Hepatic stellate cell (primary cell): ENCODE measurements at places on chromosomes 16 and 17.

DNA sequence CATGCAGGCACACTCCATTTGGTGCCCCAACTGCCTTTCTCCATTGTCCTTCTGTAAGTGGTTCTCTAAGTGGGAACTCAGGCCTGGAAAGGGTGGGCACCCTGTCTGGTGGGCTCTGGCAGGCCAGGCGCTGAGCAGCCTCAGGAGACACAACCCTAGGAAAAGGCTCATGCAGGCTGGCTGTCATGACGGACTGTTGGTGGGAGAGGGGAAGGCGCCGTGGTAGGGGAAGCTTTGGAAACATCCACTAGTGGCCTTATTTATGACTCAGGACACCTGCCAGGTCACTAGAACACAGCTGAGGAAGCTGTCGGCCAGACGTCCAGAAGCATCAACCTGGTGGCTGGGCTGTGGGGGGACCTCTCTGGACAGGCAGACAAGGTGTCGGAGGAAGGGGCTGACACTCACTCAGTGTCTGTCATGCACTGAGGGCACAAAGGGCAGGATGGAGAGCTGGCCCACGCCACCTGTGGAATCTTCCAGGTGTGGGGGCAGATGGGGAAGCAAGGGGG lies 216.0 kb downstream of the SEC14L1 start:
- no peak for DNase-seq

DNA sequence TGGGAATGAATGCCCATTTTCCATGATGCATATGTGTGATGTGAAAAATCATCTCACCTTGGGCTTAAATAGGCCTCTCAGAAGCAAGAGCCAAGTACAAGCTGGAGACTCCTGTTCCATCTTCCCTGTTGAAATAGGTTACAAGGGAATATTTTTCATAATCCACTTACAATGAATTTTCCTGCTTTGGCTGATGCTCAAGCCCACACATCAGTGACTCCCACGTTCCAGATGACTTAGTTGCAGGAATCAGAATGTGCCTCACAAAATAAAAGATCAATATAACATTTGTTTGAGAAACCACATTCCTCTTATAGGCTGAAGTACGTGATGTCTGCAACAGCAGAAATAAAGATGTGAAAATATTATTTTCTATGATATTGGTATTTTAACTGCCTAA lies 24.1 kb downstream of the ANKFN1 start:
- DNase-seq: no peak

DNA sequence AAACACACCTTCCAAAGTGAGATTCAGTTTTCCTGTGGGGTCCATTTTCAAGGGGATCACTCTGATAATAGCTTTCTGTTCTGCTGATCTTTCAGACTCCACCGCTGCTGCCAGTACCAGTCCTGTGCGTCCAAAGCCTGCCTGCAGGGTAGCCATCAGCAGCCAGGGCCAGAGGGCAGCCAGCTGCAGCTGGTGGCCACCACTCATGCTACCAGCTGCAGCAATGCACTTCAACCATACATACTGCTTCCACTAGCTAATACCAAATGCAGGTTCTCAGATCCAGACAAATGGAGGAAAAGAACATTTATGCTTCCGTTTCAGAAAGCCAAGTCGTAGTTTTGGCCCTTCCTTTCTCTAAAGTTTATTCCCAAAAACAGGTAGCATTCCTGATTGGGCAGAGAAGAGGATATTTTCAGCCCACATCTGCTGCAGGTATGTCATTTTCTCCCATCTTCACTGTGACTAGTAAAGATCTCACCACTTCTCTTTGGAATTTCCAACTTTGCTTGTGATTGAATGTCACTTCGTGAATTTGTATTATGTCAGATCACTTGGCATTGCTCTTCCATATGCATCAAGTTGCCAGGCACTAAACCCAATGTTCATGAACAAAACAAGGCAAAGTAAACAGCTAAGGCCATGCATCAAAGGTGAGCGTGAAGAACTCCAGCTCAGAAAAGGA lies 1.8 kb downstream of the RNF43 start:
- no peak for DNase-seq

DNA sequence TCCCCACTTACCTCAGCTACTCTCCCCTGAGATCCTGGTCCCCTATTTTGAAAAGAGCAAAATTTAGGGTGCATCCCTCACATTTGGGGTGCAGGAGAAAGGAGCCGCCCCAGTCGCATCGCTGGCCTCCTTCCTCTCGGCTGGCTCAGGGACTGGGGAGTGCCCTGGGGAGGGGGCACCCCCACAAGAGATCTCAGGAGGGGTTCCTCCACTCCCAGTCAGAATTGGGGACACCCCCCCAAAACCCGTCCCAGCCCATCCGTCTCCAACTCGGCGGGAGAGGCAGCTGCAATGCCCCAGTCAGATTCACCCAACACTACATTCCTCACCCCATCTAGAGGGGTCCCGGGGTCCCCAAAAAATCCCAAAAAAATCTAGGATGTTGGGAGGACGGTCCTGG lies 3.5 kb upstream of the BCL6B start:
- no peak for DNase-seq

DNA sequence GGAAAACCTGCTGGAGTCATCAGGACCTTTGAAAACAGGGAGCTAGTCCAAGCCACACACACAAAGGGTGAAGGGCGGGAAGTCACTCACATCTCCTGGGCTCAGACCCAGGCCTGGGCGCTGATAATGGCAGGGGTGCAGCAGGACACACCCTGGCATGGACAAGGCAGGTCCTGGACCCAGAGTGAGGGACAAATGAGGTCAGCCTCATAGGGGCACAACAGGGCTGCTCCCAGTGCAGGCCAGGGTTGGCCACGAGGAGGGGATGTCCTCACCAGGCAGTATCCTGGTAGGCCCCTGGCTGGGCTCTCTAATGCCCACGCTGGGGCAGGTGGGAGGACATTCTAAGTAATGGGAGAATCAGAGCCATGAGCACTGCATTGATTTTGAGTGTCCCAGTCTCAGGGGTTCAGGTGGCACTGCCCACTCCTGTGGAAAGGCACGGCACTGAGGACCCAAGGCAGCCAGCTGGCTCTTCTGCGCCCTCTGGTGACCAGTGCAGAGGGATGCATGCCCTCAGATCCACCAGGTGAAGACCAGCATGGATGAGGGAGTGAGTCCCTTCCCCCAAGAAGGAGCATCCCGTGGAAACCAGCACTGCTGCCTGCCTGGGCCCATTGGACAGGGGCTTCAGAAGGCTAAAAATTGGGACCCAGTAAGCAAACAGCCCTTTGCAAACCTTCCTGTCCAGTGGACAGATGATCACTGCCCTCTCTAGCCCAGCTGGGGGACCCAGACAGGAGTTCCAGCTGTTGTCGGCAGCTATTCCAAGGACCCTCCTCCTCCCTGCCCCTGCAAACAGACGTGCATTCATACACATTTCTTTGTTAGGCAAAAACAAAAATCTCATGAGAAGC lies 23.4 kb upstream of the SREBF1 start:
- DNase-seq: peak; percentile 84

GRCh38 chr16:1366712-1367299 lies 15.1 kb downstream of the GNPTG start:
- no peak for DNase-seq

GRCh38 chr17:68290955-68291835 lies at the start of the genes ARSG and SLC16A6:
ARSG (plus strand) TSS chr17:68291495; CDS start chr17:68307494, 15,999 bp downstream.
SLC16A6 (minus strand) TSS chr17:68291127; CDS start chr17:68278320, 12,807 bp downstream.
- peak; percentile 34 for DNase-seq

DNA sequence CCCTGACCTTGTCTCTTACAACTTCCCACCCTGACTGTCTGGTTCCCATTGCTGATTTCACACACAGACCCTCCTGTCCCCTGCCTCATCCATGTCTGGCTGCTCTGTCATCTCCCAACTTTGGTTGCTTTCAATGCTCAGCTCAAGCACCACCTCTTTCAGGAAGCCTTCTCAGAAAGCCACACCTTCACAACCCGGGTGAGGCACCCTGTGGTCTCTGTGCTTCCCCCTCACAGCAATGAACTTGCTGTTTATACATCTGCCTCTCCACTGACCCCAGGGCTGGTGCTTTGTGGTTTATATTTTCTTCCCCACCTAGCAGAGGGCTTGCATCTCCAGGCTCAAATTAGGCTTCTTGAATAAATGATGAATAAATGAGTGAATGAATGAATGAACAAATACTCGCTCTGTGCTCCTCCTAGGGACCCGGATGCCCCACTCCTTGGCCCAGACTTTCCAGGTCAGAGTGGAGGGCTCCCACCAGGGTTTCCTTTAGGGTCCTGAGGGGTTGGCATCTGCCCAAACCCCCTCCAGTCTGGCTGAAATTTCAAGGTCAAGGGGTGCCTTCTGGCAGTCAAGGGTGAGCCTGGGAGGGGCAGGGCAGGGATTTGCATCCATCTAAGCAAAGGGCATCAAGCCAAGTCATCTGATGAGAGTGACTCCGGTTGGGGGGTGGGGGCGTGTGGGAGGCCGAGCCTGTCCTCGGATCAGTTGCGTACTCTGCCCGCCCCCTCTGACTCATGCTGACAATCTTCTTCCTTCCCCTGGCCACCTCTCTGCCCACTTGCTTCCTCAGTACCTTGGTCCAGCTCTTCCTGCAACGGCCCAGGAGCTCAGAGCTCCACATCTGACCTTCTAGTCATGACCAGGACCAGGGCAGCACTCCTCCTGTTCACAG lies at the start of gene ITGAX:
Gene ITGAX (plus strand): TSS at position 783 of the 898 bp plus-strand sequence. CDS start 79 bp downstream, at position 862.
- no peak for DNase-seq

GRCh38 chr16:58464916-58465731 lies 34.8 kb upstream of the NDRG4 start:
- DNase-seq: no peak

GRCh38 chr17:38663125-38663751 lies 11.5 kb downstream of the EPOP start:
- peak; percentile 66 for DNase-seq

- no peak for DNase-seq
These were observed 30.5 kb downstream of the ETV4 start for GRCh38 chr17:43515656-43516055.

DNA sequence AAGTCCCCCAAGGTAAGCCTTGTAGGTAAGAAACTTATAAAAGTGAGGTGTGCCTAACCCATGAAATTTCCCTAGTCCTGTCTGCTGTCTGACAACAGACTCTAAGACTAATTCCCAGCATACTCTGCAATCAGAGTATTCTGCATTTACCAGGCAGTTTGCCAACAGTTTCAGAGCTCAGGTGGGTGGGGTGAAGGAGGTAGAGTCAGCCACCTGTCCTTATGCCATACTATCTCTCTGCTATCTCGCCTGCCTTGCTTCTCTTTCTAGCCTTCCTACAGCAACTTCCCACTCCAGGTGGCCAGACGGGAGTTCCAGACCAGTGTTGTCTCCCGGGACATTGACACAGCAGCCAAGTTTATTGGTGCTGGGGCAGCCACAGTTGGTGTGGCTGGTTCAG lies 2.3 kb downstream of the ATP5MC1 start:
- DNase-seq: no peak

DNA sequence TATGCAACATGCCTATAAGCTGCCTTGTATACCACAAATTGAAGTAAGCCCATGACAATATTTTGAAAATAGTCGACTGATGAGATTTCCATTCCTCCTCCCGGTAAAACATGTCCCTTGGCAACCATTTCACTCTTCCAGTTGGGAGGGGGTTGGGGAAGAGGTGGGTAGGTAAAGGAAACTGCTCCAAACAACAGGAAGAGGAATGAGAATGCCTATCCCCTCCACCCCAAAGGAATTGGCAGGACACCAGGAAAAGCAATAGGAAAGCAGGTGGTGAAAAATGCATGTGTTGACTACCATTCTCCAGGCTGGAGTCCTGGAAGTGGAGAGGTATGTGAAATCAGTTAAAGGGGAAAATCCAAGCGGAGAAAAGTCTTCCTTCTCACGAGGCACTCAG lies 455.9 kb upstream of the PSMD7 start:
- no peak for DNase-seq

DNA sequence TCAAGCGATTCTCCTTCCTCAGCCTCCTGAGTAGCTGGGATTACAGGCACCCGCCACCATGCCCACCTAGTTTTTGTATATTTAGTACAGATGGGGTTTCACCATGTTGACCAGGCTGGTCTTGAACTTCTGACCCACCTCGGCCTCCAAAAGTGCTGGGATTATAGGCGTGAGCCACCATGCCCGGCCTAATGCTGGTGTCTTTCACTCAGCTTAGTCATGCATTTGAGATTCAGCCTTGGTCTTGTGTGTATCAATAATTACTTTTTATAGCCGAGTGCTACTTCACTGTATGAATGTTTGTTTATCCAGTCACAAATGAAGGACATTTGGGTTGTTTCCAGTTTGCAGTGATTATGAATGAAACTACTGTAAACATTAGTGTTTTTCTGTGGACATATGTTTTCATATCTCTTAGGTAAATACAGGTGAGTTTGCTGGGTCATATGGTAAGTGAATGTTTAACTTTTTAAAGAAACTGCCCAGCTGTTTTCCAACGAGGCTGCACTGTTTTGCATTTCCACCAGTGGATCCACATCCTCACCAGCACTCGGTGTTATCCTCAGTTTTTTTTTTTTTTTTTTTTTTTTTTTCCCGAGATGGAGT lies 11.0 kb upstream of the PLCG2 start:
- DNase-seq: no peak

DNA sequence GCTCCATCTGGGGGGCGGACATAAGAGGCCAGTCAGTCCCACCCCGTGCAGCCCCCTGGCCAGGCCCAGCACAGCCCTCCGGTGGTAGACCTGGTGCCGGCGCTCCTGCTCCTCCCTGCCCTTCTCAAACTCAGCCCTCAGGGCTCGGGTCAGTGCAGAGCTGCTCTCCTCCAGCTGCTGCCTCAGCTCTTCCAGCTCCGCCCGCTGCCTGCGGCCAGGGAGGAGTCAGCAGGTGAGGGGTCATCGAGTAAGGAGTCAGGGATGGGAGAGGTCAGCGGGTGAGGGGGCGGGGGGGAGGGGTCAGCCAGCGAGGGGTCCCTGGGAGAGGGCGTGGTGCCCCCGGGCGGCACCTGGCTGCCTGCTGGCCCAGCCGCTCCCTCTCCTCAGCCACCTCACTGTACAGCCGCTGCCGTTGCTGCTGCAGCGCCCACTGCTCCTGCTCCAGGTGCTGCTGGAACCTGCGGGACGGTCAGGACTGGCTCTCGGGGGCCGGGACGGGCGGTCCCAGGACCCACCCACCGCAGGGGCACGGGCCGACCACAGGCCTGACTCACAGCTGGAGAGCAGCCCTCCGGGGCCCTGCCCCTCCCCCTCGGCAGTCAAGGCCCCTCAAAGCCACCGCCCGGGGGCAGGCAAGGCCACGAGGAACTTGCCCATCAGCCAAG lies 26.5 kb upstream of the AATK start:
- no peak for DNase-seq

DNA sequence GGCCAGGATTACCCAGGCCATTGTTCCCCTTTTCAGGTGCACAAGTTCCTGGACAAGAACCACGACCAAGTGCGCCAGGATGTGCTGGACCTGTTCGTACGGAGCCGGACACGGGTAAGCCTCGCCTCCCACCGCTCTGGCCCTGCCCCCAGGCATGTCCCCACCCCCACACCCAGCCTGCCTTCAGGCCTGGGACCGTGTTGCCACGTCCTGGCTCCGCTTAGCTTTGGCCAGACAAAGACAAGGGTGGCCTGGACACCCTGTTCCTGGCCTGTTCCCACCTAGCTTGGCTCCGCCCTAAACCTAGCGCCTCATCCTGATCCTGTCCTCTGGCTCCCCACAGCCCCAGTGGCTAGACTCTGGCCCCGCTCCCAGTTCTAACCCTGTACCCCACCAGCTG lies 30.9 kb downstream of the MYO15A start:
- no peak for DNase-seq

GRCh38 chr17:17363638-17364337 lies 60.6 kb downstream of the NT5M start:
- no peak for DNase-seq
